ENCODE measurements at places on chromosomes 16 and 17.
A peak's percentile ranks its signal among the peaks of the same experiment; 100 is the strongest.

DNA sequence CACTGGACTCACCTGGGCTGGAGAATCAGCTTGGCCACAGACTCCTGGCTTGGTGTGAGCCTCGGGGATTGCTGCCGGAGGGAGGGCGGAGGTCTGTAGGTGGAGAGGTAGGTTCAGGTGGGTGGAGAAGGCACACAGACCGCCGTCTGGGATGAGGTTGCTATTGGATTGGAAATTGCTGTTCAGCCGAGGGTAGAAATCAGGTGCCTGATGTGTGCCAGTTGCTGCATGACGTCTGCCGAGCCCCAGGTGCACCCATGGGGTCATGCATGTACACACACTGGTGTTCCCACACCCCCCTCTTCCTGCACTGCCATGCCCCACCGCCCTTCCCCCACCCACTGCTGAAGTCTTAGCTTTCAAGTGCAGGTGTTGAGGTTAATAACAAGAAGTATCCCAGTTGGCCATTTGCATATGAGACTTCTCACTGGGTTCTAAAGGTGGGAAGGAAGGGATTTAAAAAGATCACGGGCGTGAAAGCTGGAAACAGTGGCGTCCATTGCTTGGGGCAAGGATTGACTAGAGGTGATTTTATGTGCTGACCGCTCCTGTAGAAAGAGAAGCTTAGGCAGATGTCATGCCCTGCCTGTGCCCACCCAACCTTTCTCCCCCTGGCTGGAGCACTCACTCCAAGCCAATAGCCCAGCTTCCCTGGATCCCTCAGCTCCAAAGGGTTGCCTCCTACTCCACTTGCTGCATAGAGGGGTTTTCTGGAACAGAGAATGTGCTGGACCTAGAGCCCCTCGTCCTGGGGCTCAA lies 193.6 kb downstream of the CCDC182 start:
- DNase-seq, result no peak

DNA sequence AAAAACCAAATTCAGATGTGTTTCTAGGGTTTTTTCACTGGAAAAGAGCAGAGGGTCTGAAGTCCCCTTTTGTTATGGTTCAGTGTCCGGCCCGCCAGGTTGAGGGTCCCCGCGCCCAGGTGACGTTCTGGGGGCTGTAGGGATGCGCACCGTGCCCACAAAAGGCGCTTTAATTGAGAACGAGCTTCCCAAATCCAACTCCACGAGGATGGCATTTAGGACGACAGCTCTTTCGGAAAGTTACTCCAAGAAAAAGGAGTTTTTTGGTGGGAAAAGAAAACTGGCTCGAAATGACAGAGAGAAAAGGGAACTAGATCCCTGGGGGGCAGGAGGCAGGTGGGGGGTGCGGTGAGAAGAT lies 15.9 kb upstream of the ZFHX3 start:
- DNase-seq, result no peak

DNA sequence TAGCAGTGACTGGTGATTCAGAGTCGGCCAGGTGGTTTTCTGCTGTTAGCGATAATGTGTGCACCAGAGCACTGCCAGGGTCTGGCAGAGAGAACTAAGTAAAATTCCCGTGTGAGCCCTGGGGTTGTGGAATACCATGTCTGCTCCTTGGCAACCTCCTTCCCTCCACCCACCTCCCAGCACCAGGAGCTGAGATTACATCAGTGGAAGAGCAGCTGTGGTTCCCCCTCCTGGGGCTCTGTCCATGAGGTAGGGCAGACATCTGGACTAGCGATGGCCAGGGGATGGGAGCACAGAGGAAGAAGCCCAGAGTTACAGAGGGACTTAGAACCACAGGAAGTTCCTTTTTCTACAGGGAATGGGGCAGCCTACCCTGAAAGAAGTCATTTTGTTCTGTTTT lies 15.8 kb downstream of the CLEC10A start:
- DNase-seq, result no peak

GRCh38 chr17:43016216-43016615 lies 6.0 kb downstream of the VAT1 start:
- DNase-seq, result no peak

DNA sequence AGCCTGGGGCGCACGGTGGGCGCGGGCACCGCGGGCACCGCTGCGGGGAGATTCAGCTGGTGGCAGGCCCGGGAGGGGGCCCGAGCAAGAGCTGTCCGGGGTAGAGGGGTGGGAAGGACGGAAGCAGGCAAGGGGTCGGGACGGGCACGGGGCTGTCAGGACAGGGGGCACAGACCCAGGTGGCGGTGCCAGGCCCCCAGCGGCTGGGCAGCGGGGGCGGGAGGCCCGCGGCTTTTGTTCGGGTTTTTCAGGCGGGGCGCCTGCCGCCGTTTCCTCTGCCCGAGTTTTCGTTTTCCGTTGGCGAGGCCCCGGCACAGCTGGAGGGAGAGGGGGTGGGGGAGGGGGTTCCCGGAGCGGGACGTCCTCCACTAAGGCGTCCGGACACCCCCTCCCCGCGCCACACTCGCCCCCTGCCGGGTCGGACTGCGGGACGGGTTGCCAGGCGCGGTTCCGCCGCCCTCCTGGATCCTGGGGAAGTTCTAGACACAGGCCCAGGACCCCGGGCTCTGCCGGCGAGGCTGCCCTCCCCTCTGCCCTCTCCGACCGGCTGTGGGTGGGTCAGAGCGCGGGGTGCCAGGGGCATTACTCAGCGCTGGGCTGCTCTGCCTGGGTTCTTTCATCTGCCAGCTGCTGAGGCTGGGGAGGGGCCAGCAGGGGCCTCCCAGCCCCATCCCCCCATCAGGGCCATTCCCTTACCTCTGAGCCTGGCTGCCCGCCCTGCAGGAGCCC lies 543 bp downstream of the ARHGAP23 start:
- DNase-seq, result no peak

- DNase-seq, result peak; percentile 29
Observed at GRCh38 chr17:78970834-78971755, 8.6 kb downstream of the LGALS3BP start.

DNA sequence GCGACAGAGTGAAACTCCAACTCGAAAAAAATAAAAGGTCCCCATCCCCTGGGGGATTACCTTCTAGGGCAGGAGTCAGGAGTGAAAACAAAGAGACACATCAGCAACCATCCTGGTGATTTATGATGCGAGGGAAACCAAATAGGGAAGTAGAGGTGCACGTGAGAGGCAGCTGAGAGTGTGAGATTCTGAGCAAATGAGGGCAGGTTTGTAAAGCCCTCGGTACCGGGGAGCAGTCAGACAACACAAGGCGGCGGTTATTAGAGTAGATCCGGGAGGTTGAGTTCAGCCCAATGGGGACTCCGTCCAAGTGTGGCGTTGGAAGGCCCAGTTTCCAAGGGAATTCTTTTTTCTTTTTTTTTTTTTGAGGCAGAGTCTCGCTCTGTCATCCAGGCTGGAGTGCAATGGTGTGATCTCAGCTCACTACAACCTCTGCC lies 7.4 kb upstream of the ARMC7 start:
- DNase-seq, result no peak

DNA sequence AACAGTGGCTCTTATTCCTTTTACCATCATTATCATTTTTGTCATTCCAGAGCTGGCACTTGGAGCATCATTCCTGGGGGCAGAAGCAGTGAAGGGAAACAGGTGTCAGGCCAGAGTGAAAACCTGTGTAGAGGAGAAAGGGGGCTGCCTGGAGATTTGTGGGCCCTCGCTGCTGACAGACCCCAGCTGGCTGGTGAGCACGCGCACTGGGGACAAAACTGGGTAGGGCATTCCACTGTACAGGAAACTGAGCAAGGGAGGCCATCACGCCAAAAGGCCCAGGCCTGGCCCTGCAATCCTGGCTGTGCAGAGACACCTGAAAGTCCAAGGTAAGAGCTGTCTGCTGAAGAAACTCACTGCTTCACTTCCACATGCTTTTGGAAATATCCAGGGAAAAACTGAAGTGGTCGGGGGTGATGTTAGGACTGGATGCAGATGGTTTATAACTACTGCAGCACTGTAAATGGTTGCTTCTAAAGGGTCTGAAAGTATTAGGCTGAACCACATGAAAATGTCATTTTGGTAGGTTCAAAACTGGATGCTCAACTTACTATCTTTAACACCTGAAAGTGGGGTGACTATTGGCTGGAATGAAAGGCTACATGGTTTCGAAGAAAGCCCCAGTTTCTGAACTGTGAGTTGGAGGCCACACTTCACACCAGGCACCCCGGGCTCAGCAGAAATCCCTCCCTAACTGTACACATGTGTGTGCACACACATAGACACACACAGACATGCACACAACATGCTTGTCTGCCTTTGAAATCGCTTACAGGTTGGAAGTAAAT lies 225.0 kb downstream of the C16orf78 start:
- no peak for DNase-seq

- no peak for DNase-seq
Observed at GRCh38 chr16:27840311-27841060, 223.0 kb downstream of the GSG1L start.

DNA sequence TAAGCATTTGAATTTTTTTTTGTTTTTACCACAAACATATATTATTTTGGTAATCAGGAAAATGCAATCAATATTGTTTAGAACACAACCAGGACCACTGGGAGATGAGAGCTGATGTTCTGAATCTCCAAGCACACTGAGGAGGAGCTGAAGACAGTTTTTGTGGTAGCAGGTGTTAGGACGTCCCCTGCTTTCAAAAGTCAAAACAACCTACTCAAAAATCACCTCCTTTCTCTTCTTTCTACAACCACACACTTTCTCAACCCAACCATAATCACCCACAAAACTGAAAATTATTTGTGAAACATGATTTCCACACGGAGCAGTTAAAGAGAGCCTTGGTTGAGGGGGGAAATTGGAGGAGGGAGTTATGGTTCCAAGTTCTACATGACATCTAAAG lies 26.7 kb upstream of the CFAP20 start:
- DNase-seq, result no peak

DNA sequence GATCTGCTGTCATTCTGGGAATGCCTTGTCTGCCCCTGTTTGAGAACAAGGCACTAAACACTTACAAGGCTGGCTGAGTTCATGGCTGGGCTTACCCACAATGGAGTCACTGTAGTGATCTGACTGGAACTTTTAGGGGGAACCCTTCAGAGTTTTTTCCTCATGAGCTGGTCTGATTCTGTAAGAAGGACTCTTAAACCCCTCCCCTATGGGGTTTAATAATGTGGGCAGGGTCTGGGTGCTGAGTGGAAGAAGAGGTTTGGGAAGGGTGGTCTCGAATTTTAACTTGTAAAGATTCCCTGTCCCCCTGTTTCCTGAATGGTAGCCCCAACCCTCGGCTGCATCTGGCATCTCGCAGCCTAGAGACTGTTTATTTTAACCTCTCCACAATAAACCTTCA lies 30.6 kb downstream of the OSBPL7 start:
- no peak for DNase-seq

- DNase-seq, result no peak
Observed at GRCh38 chr17:77282524-77283515, 142.1 kb downstream of the SEC14L1 start.

DNA sequence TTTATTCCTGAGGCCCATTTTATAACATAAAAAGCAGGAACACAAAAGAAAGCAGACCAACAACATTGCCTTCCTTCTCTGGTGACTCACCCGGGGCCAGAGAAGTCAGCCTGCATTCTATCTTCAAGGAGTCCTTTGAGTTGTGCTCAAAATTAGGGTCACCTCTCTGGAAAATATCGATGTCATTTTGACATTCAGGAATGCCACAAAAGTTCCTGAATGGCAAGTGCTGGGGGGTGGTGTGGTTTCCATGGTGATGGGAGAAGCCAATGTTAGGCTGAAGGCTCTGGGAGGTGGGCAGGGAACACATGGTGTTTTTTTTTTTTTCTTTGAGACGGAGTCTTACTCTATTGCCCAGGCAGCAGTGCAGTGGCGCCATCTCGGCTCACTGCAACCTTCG lies 159.6 kb downstream of the HAPSTR1 start:
- DNase-seq, result no peak
